Stimulated activated CD4-positive, alpha-beta T cell treated with anti-CD3 and anti-CD28 coated beads, Interleukin-1b, Interleukin-23, amount 100 ng/mL, for 1 hour (primary cell): ENCODE measurements at places on chromosomes 4 and X.

DNA sequence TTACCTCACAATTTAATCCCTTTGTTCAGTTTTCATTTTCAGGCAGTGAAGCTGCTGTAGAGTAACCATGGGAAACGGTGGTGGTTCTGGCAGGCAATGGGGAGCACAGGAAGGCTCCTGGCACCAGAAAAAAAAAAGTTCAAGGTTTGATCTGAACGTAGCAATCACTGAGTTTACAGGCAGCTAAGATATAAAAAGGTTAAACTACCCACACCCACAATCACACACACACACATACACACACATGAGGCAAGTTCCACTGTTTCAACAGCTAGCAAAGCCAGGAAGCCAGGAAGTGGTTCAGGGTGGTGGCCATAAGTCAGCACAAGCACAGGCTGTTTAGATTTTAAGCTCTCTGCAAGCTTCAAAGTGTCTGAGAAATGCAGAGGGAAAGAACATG, at the start of gene SULT1B1:
TSS of gene SULT1B1 (minus strand) at position 166 of the 400 bp plus-strand sequence. CDS start 5,403 bp downstream, outside the sequence.
- no peak for DNase-seq

- DNase-seq: no peak
Measured at GRCh38 chr4:141047228-141047884, 85.9 kb downstream of the RNF150 start.

DNA sequence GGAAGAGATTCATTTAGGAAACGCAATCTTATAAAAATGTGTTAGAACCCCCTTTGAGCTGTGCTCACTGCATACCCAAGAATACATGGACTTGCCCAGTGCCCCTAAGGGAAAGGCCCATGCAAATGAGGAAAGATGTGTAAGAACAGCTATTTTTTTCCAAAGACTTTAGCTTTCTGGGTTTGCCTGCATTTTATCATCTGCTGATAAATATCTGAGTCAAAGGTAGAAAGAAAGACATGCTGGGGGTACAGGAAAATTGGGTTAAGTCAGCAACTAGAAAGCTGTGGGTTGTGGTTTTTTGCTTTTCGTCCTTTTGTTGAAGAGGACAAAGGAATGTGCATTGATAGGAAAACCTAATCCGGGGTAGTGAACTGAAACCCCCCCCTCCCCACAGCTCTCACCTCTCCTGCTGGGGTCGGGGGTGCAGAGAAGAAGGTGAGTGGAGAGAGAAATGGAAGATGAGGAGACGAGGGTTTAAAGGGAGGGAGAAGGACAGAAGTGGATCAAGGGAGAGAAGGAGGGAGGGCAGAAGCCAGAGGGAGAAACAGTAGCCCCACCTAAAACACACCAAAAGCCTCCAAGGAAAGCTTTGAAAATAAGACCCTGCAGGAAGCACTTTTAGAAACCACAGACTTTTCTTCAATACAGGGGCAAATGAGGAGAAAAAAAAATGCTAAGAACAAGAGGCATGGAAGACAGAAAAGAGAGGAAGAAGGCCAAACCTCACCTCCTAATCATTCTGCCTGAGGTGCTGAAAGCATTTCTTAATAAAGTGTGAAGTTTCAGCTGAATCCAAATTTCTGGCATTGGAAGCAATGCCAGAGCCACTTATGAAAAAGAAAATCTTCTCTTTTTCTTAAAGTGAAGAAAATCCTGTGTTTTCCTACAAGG, 49.3 kb downstream of the KDR start:
- no peak for DNase-seq

DNA sequence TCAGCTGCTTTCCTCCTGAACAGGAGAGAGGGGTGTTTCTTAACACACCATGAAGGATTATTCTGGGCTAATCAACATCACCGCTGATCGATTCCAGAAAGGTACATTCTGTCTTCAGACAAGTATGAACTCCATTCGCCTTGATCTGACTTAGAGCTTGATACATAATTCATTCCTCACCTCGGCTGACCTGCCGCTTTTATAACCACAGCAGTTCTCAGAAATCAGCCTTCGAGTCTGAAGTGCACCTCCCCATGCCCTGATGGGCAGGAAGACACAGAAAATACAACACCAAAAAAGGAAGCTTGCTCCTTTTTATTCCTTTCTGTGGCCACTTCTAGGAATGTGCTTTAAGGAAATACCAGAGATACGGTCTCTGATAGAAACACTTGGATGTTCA, 85.7 kb downstream of the JAKMIP1 start:
- DNase-seq: no peak

DNA sequence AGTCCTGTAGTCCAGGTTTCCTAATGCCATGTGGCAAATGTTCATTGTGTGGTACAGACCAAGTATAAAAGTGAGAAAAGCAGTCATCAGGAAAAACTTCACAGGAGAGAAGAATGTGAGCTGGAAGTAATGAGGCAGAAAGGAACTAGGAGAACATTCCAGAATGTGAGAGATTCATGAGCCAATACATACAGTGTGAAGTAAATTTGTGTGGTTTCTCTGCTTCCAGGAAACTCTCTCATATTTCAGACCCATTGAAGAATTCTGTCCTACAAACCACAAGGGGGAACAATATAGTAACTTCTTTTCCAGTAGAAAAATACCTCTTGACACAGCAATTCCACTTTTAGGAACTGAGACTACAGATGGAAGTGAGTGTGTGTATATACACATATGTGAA, 136.5 kb downstream of the RNF150 start:
- no peak for DNase-seq

DNA sequence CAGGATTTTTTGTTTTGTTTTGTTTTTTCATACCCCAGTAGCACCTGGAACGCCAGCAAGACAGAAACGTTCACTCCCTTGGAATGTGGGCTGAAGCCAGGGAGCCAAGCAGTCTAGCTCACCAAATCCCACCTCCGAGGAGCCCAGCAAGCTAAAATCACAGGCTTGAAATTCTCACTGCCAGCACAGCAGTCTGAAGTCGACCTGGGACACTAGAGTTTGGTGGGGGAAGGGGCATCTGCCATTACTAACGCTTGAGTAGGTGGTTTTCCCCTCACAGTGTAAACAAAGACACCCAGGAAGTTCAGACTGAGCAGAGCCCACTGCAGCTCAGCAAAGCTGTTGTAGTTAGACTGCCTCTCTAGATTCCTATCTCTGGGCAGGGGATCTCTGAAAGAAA, 99.6 kb upstream of the FGF16 start:
- DNase-seq: no peak
